ENCODE measurements at places on chromosomes 7 and 10.

DNA sequence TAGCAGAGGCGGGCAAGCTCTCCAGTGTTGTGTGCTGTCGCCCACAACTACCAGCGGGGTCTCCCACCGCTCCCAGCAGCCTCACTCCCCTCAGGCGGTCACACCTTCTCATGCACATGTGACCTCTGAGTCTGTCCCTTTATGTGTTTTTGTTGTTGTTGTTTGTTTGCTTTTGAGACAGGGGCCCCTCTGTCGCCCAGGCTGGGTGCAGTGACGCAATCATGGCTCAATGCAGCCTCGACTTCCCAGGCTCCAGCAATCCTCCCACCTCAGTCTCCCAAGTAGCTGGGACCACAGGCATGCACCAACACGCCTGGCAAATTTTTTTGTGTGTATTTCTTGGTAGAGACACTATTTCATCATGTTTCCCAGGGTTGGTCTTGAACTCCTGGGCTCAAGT lies 1.5 kb downstream of the CPSF4 start:
- no peak for DNase-seq

- no peak for DNase-seq
Observed at GRCh38 chr7:3009086-3009485, 34.6 kb downstream of the CARD11 start.

GRCh38 chr10:29317027-29317420 lies 28.2 kb downstream of the LYZL1 start:
- no peak for DNase-seq

GRCh38 chr10:95835149-95835860 lies 72.5 kb upstream of the CC2D2B start:
- no peak for DNase-seq

DNA sequence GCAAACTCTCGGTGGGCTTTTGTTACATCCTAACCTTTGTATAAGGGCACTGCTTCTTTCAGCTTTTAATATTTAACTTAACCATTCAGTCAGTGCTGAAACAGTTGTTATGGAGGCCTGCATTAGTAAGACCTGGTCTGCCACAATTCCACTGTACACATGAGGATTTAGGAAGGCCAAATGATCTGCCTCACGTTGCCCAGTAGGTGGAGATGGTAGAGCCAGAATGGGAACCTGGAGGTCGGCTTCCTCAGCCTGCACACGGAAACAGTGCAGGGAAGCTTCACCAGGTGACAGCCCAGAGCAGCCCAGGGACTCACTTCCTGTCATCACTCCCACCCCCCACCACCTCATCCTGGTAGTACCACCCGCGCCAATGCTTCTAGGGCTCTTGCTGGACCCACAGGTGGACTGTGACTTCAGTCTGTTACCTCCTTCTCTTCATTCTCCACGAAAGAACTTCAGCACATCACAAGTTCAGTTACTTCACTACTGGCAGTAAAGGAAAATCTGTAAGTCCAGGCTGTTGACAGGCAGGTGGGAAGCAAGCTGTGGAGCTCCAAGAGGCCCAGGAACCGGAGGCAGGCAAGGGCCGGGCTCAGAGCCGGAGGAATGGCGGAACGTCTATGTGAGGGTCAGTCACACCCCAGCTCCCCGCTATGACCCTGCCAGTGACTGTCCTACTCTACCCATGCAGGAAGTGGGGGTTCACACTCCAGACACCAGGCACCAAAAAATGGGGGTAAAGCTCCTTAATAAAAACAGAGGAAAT lies 480.3 kb upstream of the C7orf33 start:
- DNase-seq, result no peak

GRCh38 chr7:18694911-18695310 lies 199.4 kb downstream of the HDAC9 start:
- DNase-seq, result no peak

DNA sequence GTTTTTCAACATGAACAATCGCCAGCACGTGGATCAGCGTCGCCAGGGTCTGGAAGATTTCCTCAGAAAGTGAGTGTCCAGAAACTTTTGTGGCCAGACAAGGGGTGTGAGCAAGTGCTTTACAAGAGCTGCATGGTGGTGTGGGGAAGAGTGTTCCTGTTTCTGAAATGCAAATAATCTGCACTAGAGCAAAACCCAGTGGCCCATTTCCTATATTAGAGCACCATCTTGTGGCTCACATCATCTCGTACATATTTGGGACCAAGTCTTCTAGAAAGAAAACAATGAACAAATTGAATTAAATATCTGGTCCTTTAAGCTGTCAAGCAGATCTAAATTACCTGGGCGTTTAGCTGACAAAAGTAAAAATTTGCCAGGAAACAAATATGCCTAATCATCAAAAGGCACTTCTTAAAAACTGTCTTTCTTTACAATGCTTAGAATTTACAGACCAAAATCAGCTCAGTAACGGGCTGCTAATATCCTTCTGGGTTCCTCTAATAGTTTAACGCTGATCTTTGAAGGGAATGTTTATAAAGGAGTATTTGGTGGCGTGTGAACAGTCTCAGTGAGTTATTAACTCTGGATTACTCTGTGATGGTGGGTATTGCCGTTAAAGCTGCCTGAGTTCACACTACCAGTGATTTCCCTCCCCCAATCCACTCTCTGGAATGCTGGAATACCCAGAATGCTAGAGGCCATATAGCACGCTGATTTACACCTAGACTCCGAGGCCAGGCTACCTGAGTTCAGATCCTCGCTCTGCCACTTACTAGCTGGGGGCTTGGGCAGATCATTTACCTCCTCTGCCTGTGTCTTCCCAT lies 73.6 kb downstream of the SNX10 start:
- DNase-seq, result peak; percentile 45

DNA sequence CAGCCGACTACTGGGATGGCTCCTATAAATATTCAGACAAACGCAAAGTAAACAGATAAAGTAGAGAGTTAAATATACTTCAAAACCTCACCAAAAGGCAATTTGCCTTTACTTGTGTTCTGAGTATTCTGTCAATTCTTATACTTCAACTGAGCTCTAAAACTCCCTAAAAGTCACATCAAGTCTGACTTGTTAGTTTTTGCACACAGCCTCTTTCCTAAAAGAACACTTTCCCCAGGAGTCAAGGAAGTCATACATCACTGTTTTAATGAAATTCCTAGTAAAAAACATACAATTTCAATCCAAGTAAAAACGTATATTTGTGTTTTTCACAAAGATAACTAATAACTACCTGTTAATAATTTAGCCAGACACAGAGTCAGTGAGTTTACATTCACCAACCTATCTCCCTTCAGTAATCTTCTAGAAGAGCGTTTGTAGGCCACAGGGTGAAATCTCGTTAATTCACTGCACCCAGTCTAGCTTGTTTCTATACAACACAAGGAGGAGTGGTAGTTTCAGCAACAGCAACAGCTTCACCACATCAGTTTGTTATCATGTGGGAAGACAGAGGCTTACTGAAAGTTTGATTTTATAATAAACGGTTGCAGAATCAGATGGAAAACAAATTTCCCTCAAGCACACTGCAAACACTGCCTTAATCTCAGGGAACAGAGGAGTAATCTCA lies 2.7 kb downstream of the COBL start:
- DNase-seq, result no peak

- no peak for DNase-seq
Observed at GRCh38 chr10:133393401-133394063, 425 bp upstream of the MTG1 start.

DNA sequence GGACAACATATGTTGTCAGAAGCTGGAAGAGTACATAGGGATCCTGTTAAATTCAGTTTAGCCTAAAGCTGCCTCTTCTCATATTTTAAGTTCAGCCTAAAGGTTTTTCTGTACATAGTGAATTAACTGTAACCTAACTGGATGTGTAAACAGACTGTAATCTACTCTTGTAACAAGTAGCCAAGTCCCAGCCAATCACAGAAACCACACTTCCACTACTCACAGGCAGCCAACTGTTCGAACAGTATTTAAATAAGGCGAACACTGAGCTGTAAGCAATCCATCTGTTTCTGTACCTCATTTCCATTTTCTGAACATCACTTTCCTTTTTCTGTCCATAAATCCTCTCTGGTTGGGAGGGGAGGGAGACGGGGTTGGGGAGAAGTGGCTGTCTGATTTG lies 15.0 kb upstream of the STN1 start:
- DNase-seq, result no peak

- DNase-seq, result peak; percentile 91
Observed at GRCh38 chr7:149772956-149773434, 393 bp downstream of the ZNF467 start.

DNA sequence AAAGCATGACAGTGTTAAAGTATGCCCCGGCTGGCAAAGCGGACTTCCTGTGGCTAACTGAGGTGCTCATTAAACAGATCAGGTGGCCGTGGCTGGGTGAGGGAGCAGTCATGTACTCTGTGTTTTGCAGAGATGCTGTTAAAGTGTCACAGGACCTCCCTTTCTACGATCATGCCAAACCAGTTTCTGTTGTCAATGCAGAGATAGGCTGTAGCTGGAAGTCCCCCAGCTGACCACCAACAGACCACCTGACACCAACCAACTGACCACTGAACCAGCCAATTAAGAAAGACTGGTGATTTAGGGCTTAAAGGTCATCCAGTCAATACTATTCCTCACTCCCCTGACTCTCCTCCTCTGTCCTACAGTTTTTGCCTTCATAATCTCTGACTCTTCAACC lies 431.1 kb upstream of the LRGUK start:
- no peak for DNase-seq

- no peak for DNase-seq
Observed at GRCh38 chr7:128236924-128237586, 4.0 kb upstream of the LEP start.

GRCh38 chr10:125373546-125373945 lies 213.2 kb upstream of the CTBP2 start:
- no peak for DNase-seq

DNA sequence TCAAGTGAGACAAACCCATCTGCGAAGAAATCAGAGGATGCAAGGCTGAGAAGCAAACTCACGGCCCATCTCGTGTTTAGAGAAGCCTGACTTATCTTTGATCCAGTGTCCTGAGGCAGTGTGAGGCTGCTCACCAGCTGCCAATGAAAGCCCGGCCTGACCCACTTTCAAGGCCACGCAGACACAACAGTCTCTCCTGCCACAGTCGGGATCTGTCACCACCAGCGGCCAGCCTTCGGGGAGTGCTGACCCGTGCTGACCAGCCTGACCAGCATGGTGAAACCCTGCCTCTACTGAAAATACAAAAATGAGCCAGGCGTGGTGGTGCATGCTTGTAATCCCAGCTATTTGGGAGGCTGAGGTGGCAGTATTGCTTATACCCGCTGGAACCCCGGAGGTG lies 7.4 kb upstream of the DNAJB6 start:
- DNase-seq, result no peak

DNA sequence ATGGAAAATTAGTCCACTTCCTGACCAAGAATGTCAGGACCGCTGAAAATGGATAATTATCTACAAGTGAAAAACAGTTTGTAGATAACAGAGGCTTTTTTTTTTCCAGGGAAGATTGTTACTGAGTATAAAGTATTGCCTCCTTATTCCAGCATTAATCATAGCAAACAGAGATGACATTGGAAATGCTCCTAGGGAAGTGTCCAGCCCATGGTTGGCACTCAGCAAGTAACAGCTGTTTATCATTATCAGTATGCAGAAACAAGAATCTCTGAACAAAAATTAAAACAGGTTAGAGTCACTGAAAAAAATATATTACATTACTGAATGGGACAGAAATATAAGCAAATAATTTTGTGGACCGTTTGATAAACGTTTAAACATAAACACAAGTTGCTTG lies 14.6 kb downstream of the FGL2 start:
- DNase-seq, result no peak

DNA sequence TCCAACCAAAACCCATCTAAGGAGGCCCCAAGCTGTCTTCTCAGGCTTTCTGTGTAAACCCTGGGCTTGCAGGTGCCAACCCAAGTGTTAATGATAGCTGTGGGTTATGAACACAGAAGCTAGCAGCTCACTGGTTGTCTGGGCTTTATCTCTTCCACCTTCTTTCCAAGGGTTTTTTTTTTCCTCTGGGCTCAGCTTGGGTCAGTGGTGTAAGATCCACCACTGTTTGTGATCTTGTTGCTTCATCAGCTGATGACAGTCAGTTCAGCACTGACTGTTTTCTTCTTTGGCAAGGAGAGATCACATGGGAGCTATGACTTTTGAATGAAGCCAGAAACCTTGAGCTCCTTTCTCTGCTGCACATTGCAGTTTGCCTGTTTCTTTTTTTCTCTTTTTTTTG lies 4.6 kb downstream of the GTPBP4 start:
- no peak for DNase-seq

DNA sequence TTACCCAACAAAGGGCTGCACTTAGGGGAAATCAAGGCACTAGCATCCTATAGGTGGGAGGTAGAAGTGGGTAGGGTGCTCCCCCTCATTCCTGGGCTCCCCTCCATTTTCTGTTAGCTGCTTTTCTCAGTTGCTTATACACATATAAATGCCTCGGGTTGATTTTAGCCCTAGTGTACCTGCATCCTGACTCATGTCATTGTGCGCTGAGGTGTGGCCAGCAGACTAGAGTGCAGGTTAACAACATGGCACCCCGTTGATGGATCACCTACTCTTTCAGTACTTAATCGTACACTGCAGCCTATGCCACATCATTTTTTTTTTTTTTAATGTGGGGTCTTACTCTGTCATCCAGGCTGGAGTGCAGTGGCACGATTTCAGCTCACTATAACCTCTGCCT lies 144.0 kb upstream of the ITGB1 start:
- no peak for DNase-seq

- no peak for DNase-seq
Observed at GRCh38 chr7:77330169-77330882, 85.8 kb downstream of the GSAP start.

DNA sequence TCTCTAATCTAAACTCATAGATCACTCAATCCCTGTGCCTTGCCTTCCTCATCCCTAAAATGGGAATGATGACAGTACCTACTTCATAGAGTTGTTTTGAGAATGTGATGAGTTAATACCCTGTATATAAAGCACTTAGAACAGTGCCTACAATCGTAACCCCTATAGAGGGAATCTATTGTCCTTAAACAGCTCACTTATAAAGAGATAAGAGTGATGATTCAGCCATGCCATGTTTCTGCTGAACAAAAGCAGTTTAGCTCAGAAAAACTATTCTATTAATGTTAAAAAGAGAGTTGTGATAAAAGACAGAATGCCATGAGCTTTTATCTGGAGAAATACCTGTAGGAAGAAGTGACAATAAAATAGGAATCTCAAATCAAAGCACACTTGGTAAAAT lies 63.6 kb downstream of the CUBN start:
- no peak for DNase-seq

- DNase-seq, result no peak
Observed at GRCh38 chr10:10527861-10528562, 489.7 kb upstream of the CELF2 start.

- DNase-seq, result peak; percentile 37
Observed at GRCh38 chr10:63106111-63106755, 26.9 kb upstream of the NRBF2 start.
